Stimulated activated CD8-positive, alpha-beta memory T cell treated with anti-CD3 and anti-CD28 coated beads, Interleukin-2, amount 100 ng/mL, for 1 hour (primary cell): ENCODE measurements at places on chromosomes 6 and 20.

DNA sequence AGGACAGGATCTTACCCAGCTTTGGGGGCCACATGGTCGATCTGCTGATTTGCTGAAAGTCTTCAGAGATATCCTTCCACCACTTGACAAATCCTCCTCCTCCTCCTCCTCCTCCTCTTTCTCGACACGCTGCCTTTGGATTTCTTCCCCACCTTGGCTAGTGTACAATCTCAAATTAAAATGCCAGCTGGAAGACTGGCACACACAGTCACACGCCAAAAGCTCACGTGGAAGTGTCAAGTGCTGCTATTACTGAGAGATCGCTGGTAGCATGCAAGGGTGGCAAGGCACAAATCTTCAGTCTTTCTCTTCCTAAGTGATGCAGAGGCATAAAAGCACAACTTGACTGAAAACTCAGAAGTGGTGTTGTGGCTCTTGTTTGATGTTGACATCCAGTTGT lies 35.3 kb downstream of the GPR6 start:
- no peak for DNase-seq

DNA sequence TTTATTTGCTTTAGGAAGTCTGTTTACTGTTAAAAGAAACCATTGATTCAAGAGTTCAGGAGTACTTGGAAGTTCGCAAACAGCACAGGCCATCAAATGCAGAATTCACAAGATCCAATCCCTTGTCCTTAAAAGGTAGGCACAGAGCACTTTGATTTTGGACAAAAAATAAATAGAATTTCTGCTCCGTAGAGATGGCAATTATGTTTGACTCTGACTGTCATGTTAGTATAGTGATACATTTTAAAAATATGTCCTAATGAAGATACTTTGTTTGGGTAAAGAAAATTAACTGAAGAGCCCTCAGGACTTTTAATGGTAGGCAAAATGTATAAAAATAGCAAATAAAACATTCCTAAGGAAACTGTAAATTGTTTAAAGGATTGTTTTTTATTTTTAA lies 113.1 kb downstream of the JAG1 start:
- DNase-seq: no peak

GRCh38 chr6:166167258-166167731 lies 356 bp downstream of the TBXT start:
- no peak for DNase-seq

DNA sequence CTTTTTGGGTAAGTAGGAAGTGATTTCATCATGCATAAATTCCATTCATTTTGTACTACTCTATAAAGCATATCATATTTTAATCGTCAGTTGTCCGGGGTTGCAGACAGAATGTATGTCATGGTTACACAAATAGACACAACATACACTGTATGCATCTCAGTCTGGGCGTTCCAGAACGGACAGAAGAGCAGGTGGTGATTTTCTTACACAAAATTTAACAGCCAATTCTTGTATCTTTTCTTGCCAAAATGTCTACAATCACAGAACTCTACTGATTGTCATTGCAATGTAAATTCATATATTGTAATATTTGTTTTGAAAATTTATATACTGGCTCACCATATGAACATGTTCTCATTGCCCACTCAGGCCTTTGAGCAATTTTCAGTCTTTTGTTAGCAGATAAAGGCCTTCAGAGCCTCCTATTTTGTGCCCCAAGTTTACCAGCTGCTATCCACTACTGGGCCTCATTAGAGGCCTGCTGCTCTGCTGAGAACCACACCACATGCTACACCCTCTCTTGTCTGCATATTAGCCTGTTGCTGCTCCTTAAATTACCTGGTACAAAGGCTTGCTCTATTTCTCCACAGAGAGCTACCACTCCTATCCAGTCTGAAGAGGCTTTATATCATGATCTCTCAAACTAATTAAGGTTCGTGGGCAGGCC lies 61.5 kb downstream of the PRDM13 start:
- no peak for DNase-seq

DNA sequence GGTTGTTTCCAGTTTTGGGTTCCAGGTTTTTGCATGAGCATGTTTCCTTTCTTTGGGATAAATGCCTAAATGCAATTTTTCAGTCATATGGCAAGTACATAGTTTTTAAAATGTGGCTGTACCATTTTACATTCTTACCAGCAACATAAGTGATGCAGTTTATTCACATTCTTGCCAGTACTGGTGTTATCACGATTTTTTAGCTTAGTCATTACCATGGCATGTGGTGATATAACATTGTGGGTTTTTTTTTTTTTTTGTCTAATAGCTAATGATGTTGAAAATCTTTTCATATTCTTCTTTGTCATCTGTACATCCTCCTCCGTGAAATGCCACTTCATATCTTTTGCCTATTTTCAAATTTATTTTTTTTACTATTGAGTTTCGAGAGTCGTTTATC lies 2.9 kb upstream of the TDRD6 start:
- no peak for DNase-seq

DNA sequence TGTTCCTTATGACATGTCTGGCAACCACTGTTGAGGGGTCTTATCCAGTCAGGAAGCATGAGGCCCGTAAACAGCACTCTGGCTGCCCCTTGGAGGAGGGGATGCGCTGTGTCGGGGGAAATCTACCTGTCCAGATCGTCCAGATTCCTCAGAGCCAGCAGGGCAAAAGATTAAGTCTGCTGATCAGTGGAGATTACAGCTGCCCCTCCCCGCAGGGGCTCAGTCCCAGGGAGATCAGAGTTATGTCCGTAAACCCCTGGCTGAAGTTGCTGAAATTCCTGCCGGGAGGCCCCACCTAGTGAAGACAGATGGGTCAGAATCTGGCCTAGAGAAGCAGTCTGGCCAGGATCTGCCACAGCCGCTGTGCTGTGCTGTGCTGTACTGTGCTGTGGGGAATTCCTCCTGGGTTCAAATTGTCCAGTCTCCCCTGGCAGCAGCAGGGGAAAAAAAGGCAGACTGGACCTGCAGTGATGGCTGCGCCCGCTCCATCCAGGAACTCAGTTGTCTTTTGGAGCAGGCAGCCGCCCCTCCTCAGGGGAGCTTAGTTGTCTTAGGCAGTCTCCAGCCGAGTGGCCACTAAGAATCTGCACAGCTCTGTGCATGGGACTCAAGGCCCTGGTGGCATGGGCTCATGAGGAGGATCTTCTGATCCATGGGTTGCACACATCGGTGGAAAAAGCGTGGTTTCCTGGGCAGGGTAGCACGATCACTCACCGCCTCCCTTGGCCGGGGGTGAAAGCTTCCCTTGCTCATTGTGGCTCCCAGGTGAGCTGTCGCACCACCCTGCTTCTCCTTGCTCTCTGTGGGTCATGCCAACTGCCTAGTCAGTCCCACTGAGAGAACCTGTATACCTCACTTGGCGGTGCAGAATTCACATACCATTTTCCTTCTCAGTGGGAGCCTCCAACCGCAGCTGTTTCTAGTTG lies 1368.8 kb upstream of the ADGRB3 start:
- DNase-seq: no peak

GRCh38 chr20:33026072-33026778 lies 5.2 kb upstream of the BPIFB6 start:
- no peak for DNase-seq

- no peak for DNase-seq
Observed at GRCh38 chr6:15657290-15657689, 5.5 kb downstream of the DTNBP1 start.

- no peak for DNase-seq
Observed at GRCh38 chr20:51876313-51876940, 74.1 kb upstream of the SALL4 start.

- no peak for DNase-seq
Observed at GRCh38 chr6:50390416-50390815, 322.9 kb upstream of the TFAP2D start.

DNA sequence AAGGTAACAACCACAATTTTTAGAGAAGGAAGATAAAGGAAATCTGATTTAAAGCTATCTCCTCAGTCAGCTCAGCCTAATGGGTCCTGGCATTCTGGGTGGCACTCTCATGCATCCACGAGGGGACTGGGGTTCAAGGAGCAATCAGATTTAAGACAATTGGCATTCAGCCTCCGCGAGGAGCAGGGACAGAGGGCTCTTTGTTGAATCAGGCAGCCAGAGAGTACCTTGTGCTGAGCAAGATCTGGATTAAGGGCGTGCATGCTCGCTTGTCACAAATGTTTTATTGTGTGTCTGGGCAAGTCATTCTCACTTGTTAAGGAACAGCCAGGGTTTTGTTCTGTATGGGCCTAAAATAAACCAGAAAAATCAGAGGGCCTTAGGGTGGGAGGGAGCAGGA lies 475.3 kb upstream of the NRSN1 start:
- DNase-seq: no peak
